Activated T-helper 1 cell treated with anti-CD3 and anti-CD28 coated beads, Interleukin-2, amount 50 U/mL, for 16 hours (primary cell): ENCODE measurements at places on chromosomes 3 and 15.

DNA sequence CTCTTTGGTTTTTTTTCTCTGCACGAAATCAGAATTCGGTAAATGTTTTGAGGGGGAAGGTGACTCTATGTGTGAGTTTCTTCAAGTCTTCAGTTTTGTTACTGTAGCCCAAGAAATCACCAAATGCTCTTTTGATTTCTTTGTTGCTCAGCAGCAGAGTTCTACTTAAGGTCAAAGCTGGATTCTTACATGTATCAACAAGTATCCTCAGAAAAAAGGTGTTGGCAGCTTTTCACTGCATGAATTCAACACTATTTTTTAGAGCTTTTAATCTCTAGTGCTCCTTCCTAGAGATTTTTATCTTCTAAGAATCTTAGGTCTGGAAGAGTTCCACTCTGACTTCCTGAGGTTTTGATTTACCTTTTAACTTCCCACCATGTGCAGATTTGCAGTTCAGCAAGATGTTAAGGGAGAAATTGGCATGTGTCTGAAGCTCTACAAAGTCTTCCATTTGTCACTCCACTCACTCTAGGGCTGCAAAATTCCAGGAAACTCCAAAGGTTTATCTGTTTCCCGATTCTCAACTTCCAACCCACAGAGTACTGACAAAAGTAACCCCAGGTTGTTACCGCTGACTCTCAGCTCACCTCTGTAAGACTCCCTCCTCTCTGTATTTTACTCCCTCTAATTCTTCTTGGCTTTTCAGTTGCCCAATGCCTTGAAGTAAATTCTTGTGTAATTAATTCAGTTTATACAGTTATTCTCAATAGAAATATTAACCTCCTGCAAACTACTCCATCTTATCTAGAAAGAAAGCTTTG lies 13.3 kb upstream of the CD200 start:
- DNase-seq = no peak

DNA sequence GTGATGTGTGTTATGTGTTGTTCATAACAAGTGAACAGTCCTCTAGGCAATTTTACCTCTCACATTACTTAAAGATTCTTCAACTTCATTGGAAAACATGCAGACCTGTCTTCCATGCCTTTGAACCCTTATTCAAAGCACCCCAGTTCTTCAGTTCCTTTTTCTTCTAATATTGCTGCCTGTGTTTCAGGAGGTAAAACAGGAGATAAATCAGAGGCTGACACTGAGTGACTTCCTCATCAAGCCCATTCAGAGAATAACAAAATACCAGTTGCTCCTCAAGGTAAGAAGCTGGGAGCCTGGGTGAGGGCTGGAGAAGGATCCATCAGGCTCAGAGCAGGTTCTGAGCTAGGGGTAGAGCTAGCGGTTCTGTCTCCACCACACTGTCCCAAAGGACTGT lies 71.1 kb upstream of the UMPS start:
- DNase-seq = no peak

DNA sequence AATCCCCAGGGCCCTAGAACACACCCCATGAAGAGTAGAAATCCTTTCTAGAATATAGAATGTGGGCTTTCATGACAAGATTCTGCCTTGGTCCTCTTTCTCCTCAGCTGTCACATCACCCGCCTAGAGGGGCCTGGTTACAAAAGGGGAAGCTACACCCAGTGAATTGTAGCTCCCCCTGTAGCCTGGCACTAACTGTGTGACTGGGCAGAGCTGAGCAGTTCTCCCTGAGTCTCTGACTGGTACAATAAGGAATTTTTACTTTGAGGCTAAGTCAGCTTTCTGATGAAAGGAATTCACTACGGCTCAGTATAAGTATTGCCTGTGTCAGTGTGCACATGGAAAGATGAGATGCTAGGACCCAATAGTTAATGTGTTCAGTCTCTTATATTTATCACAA lies 28.7 kb upstream of the ZNF148 start:
- no peak for DNase-seq

GRCh38 chr3:147554332-147554731 lies 145.2 kb downstream of the ZIC1 start:
- DNase-seq = no peak

- no peak for DNase-seq
Observed at GRCh38 chr15:78949461-78949860, 4.6 kb upstream of the CTSH start.

DNA sequence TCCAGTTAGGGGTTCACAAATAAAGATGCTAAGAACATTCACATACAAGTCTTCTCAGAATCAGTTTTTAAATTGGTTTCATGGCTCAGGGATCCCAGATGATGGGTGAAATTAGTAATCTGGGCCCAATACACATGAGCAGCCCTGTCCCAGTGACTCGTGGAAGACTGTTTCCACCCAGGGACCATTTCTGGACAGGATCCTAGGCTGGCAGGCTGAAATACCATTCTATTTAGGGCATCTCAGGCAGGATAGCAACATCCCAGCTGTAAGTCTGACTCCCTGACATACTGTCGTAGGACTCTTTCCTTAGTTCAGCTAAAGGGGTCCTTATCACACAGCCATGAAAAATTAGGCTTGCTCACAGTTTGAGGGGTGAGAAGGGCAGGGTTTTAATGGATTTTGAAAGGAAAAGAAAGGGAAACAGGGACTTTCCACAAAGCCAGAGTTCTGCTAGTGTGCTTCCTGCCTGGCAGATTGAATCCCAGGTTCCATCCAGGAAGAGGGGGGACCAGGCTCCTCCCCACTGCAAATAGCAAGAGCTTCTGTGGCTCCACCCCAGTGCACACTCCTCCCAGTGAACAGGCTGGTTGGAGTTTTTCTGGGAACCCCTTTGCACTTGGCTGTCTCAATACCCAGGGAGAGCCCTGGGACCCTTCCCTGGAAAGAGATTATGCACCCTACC lies 41.3 kb upstream of the LYZL4 start:
- DNase-seq = no peak

DNA sequence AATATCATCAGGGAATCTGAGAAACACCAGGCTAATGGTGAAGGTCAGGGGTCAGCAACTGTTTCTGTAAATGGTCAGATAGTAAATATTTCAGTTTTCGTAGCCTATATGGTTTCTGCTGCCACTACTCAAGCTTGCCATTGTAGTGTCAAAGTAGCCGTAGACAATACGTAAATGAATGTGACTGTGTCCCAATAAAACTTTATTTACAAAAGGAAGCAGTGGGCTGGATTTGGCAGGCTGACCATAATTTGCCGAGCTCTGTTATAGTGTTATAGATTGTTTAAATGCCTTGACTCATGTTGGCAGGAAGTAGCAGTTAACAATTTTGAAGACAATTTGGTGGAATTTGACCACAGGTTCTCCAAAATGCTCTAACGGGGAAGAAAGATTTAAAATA lies 548.2 kb downstream of the FOXP1 start:
- no peak for DNase-seq

DNA sequence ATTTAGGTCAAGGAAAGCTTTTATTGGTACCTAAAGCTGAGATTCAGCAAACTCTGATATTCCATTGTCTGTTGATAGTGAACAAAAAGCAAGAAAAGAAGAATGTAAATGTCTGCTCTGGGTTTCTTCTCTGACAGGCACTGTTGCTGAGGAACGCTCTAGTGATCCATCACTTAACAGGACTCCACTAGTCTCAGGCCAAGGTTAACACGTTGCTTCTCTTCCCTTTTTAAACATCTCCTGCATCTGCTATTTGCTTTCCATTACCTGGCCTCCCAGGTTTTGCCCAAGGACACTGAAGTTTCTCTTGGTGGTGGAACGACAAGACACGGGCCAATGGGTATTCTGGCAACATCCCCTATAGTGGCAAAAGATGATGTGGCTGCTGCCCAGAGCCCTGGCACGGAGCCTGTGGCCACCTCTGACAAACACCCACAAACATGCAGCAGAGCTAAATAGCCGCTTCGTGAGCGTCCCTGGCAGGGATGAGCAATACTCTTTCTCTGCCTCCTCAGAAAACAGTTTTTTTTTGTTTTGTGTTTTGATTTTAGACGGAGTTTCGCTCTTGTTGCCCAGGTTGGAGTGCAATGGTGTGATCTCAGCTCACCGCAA lies 97.8 kb upstream of the AKAP13 start:
- DNase-seq = no peak

DNA sequence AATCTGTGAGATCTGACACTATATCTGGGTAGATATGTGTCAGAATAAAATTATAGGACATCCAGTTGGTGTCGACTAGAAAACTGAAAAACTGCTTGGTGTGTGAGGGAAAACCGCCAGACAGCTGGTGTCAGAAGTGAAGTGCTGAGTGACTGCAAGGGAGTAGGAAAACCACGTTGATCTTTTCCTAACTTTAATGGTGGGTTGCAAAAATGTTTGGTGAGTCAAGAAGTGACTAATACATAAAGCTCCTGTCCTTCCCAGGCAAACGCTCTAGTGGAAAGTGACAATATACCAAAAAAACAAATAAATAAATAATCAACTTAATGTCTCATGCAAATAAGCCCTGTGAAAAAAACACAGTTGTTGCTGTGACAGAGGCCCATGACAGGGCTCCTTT lies 7.3 kb upstream of the CD96 start:
- DNase-seq = no peak

GRCh38 chr15:98381446-98381845 lies 266.9 kb upstream of the IGF1R start:
- no peak for DNase-seq

- DNase-seq = no peak
Observed at GRCh38 chr15:27412415-27412814, 441.4 kb downstream of the GABRG3 start.

DNA sequence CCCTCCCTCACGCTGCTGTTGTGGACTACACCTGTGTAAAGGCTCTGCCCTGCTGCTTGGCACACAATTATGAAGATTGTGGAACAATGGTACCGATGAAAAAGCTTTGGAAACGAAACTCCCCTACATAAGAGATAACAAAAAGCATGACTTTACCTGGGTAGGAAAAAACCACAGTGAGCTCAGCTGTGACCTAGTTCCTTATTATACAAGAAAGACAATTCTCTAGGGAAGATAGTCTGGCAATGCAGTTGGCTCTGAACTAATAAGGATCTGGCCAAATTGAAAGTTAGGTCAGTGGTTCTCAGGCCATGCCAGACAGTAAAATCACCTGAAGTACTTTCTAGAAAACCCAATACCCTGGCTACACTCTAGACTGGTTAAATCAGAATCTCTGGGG lies 16.1 kb downstream of the CLEC3B start:
- no peak for DNase-seq

DNA sequence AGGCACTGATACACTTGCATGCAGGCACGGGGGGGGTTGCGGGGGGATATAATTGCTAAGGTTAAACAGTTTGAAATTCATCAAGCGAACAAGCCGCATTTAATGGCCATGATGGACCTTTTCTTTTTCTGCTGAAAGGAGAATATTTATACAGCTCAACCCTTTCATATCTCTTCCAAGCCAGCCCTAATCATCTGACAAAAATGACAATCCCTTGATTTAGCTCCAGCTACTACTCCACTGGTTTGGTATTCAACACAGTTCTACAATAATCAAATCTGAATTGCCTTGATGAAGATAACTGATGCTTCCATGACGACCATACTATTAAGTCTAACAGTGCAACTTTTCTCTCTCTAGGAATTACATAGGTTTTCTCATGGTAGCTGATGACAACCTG lies 374.9 kb downstream of the PLCL2 start:
- DNase-seq = no peak

DNA sequence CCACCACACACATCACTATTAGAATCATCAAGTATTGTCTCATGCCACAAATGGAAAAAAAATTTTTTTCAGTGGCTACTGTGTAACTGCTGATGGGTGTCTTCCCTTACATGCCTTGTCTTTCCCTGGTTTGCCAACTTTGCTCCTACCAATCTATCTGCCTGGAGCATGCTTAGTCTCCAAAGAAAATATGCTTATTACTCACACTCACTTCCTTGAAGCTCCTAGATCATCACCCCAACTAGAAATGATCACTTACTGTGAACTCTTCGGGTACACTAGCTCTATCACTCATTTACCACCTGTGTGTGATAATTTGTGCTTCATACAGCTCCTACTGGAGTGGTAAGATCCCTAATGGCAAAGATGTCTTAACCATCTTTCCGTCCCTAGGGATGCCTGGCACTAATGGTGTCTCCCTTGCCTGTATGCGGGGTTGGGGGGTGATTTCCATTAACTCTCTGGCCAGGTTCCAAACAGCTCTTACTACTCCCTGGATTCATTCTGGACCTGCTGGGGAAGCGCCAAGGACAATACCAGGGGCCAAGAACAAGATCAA lies 799 bp downstream of the VPS33B start:
- no peak for DNase-seq

DNA sequence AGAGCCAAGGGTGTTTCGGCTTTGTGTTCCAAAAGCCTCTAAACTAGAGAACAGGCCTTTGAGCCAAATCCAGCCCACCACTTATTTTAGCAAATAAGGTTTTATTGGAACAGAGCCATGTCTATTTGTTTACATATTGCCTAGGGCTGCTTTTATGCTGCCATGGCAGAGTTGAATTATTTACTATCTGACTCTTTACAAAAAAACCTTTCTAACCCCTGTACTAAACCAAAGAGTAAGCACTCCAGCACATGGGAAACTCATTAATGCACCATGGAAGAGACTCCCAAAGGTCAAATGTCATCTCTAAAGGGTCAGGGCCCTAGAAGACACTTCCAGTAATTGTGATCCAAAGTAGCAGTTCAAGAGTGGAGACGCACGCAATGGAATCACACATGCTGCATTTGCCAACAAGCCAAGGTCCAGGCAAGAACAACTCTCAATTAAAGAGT lies 22.3 kb downstream of the OSBPL10 start:
- no peak for DNase-seq

DNA sequence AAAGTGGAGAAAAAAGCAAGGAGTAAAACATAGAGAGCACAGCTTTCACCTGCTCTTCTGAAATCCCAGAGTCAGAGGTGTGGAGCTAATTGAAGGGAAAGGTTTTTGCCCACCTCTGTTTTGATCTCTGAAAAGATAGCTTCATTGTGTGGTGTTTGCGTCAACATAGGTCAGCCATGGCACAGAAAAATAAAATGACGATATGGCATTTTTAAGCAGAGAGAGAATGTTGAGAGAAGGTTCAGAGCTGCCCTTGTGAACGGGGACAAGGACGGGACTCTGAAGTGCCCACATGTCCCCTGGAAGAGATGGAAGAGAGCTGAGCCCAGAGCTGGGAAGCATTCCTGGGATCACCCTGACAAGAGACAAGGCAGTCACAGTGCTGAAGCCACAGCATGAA lies 249.4 kb upstream of the PLSCR5 start:
- DNase-seq = no peak

GRCh38 chr3:119301662-119302061 lies 7.5 kb downstream of the ARHGAP31 start:
- DNase-seq = no peak

- DNase-seq = no peak
Observed at GRCh38 chr3:152355744-152356665, 87.3 kb downstream of the MBNL1 start.

GRCh38 chr3:120683671-120684301 lies 1.7 kb upstream of the HGD start:
- DNase-seq = no peak
